Activated T-cell treated with anti-CD3 and anti-CD28 coated beads for 48 hours (primary cell): ENCODE measurements at places on chromosomes 11 and 22.

GRCh38 chr11:69484427-69485259 is 3.2 kb downstream of the LINC01488 start:
- no peak for DNase-seq

GRCh38 chr11:119447664-119448242 is 24.8 kb upstream of the THY1 start:
- DNase-seq: no peak

DNA sequence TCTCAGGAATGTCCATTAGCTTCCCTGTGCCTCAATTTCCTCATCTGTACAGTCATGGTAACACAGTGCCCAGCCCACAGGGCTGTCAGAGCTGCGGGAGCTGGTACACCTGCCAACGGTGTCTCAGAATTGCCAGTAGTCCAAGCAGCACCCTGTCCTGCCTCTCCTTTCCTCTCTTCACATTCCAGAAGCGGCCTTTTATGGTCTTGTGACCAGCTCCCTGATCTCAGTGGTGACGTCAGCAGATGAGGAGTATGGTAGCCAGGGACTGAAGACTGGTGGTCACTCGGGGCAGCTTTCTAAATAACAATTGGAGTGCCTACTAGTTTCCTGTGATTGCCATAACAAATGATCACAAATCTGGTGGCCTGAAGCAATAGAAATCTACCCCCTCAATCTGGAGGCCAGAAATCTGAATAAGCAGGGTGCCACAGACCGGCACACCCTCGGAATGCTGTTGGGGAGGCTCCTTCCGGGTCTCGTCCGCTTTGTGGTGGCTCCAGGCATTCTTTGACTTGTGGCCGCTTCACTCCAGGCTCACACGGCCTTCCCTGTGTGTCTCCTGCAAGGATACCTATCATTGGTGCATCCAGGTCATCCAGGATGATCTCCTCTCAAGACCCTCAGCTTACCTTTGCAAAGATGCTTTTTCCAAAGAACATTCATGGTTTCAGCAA is 2.1 kb downstream of the FADD start:
- no peak for DNase-seq

DNA sequence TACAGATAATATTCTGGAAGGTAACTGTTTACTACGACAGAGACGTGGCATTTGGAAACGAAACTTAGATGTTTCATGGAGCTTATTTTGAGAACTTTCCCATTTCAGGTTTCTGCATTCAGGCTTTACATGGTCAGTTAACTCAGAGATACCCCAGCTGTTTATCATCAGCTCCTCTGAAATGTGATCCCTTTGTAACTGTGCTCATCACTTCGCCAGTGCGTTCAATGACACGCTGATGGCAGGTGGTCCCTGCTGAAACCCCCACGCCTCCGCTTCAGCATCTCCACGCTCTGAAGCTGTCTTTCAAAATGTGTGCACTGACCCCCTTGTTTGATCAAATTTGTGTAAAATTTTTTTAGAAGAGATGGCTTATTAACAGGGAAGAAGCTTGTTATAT is 30.5 kb downstream of the ALG12 start:
- no peak for DNase-seq

DNA sequence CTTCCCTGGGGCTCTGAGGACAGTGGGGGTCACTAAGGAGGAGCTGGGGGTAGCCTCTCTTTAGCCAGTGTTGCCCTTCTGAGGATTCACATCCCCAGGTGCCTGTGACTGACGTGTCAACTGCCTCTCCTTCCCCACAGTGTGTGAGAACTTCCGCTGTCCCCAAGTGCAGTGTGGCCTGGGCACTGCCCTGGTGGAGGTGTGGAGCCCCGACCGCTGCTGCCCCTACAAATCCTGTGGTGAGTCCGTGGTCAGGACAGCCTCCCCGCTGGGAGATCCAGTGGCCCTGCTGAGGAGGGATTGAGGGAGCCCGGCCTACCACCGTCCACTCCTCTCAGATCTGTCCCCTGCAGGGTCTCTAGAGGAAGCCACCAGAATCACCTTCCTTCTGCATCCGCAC is 81.1 kb upstream of the MYOD1 start:
- no peak for DNase-seq

GRCh38 chr22:33220476-33221080 is 162.4 kb upstream of the SYN3 start:
- no peak for DNase-seq

- no peak for DNase-seq
These were observed 12.9 kb downstream of the EED start for GRCh38 chr11:86257446-86257845.

DNA sequence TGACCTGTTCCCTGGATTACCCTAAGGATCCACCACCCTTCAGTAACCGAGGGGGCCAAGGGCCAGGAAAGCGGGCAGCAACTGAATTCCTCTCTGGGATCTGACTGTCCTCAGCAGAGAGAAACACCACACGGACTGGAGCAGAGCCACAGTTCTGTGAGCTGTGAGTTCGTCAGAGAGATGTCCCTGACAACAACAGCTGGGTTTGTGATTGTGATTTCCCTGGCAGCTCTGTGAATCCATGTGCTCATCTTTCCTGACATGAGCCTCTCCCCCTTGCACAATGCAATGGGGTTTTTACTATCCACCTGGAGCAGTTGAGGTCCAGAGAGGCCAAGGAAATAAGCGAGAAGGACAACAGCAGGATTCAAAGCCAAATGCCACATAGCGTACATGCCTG is 69.4 kb upstream of the AMPD3 start:
- no peak for DNase-seq

DNA sequence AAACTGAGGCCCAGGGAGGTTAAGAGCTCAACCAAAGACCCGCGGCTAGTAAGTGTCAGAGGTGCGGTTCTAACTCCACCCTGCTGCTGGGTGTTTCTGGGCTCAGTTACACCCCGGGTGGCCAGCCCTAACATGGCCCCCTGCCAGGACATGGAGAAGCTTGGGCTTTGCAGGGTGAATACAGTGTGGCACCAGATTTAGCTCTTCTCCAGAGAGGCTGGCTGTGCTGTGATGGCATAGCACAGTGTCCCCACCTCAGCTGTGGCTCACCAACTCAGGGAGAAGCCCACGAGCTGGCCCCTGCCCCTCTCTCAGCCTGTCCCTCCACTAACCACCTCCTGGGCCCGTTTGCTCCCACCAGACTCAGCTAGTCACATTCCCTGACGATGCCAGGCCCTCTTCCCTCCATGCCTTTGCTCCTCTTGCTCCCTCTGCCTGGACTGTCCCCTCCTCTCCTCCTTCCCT is 7.0 kb downstream of the UCP3 start:
- DNase-seq: no peak

DNA sequence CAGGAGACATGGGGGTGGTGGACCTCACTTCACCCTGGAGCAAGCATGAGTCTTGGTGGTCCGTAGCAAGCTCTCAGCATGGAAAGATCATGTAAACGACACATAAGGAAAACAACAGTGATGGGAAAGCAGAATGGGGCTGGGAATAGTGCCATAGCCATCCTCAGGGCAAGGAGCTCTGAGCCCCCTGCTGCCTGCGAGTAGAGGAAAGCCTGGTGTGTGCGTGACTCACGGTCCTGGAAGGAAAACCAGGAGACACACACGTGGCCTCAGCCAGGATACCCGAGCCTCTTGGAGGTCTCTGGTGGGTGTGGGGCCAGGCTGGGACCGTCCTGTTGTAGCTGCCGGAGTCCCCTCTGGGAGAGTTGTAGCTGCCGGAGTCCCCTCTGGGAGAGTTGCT is 12.4 kb downstream of the SHANK3 start:
- DNase-seq: no peak

DNA sequence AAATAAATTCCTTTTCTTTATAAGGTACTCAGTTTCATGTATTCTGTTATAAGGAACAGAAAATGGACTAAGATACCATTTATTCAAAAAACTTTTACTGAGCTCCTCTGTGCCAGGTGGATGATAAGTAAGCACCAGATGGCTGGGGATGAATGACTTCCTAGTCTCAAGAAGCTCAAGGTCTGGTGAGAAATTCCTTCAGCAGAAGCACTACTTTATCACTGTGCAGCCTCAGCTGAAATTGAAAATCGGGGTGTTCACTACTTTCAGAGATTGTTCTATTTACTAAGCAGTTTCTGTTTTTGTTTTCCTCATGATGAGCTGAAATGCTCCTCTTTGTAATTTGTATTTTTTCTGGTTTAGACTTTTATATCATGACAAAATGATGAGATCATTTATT is 7.8 kb downstream of the LDHAL6A start:
- no peak for DNase-seq

- DNase-seq: no peak
These were observed 141.6 kb downstream of the TRPC6 start for GRCh38 chr11:101442171-101442570.

DNA sequence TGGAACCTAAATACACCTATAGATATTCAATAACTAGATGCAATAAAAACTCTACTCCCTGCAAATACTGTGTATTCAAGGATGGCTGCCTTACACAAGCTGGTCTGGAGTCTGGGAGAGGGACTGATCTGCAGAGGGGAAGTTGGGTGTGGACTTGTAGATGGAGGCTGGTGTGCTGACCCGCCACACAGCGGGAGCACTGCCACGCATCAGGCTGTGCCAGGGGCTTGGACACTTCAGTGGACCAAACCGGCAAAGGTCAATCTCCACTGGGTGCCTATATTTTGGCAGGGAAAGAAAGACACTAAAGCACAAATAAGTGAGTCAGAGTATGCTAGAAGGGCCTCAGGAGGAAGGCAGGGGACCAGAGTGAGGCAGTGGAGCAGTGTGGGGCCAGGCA is 2.1 kb upstream of the SHANK3 start:
- no peak for DNase-seq

DNA sequence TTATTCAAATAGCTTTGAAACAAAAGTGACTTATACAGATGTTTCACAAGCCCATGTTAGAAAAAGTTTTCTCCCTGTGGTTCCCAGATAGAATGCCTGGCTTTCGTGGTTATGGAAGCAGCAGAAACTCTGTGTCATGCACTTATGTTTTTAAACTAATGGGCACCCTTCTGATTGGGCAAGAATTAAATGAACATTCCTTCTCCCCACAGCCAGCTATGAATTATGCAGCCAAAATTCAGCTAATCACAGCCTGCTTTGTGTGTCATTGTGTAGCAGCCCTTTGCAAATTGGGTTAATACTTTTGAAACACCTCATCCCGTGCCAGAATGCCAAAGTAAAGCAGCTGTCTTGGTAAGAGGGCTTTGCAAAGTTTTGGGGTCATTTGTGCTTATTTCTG is 46.9 kb downstream of the PANX1 start:
- no peak for DNase-seq
